ENCODE measurements at places on chromosomes 13 and 19.

- peak; percentile 67 for DNase-seq
Measured at GRCh38 chr19:45130888-45131615, 29.7 kb downstream of the NKPD1 start.

GRCh38 chr13:67223742-67224141 is 6.4 kb downstream of the PCDH9 start:
- DNase-seq, result no peak

GRCh38 chr19:31604493-31605040 is 255.3 kb upstream of the TSHZ3 start:
- DNase-seq, result no peak

DNA sequence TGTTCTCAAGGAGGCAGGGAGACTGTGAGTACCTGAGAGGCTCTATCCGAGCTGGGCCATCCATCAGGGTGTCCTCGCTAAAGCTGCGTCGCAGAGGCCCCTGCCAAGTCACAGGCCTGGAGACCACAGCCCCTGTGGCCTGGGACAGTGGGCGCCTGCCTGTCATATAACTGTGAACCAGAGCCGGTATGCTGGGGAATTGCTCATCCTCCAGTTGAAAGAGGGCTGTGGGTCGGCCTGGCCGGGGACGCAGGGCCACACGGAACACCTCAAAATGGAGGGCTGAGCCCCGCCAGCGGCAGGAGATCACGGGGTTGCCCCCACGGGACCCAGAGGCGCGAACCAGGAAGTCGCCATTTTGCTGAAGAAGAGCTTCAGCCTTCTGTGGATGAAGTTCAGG is 6.6 kb downstream of the SH2D3A start:
- no peak for DNase-seq

DNA sequence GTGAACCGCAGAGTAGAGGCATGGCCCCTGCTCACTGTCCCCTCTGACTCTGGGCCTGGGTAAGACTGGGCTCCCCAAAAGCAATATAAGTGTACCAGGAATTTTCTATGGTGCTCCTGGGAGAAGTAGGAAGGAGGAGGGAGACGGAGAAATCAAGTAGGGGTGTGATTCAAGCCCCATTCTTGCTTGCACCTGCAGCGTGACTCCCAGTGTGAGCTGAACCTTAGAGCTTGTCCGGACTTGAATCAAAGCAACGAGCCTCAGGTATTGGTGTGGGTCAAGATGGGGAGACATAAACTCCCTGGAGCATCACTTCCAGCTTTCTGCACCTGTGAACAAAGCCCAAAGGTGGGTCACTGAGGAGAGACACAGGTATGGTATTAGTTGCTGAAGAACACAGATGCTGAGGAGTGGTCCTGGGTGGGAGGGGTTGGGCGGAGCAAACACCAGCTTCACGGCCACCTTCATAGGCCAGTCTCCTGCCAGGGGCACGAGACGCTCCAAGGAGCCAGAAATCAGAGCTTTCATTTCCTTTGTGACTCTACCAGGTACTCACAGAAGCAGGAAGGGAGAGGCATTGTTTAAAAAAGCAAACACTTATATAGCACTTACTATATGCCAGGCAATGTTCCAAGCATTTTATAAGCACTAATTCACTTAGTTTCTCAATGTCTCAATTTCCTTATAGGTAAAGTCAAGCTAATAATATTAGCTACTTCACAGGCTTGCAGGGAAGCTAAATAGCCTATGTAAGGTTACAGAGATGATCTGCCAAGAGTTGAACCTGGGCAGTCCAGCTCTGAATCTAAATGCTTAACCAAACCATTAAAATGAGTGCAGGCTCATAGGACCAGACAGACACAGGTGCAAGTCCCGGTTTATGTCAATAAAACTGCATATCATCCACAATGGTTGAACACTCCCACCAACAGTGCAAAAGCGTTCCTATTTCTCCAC is 775.3 kb downstream of the UQCRFS1 start:
- DNase-seq, result no peak

DNA sequence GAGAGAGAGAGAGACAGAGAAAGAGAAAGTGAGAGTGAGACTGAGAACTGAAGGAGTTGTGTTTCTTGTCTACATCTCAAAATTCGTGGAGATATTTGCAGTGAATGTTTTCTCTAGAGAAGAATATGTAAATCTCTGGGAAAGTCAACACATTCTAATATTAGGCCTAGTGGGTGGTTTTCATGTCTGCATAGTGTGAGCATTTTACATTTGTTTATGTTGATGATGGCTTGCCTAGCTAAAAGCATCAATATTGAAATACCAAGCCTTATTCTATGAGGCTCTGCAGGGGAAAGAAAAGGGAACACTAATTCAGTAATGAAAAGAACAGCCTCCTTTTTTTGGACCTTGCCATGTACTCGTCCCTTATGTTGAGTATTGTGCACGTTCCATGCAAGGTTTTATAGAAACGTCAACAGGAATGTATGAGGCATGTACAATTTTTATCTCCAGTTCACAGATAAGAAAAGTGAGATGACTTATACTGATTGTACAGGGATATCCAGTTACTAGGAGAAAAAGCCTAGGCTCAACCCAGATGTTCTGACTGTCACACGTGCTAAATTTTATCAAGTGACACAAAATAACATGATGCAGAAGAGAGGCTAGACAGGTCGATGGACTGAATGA is 1288.9 kb upstream of the SLC10A2 start:
- DNase-seq, result no peak

DNA sequence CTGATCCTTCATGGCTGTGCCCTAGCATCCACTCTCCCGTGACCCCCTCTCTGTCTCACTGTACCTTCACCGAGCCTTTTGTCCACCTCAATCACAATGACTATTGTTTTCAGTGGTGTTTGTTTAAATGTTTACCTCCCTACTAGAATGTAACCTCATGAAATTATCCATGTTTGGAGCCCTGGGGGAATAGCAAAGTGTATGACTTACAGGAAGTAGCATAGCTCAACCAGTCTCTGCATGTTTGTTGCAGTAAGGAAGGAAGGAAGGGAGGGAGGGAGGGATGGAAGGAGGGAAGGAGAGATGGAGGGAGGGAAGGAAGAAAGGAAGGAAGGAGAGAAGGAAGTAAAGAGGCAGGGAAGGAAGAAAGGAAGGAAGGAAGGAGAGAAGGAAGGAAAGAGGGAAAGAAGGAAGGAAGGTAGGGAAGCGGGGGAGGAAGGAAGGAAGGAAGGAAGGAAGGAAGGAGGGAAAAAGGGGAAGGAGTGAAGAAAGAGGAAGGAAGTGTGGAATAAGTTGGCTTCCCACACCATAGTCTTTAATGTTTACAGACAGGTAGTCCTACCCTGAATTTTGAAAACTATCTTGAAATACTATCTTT is 421.4 kb downstream of the COG6 start:
- DNase-seq, result no peak

GRCh38 chr13:106917673-106918556 is 350.0 kb upstream of the ARGLU1 start:
- DNase-seq, result peak; percentile 79

- peak; percentile 69 for DNase-seq
Measured at GRCh38 chr19:44850641-44851109, 4.6 kb downstream of the NECTIN2 start.

Data from BE2C (cell line).